Airway epithelial cell (primary cell): ENCODE measurements at places on chromosomes 13 and 19. TPM values are rescaled to one million over a fixed set of nuclear protein-coding genes. Genes with fewer than 3 reads are reported as not detected.

Gene TMEM59L
- not detected in 2 replicates for total RNA-seq

Gene METTL21C
- not detected in 2 replicates for total RNA-seq

Gene CRB3
- total RNA-seq, result 30.4 and 36.9 TPM in 2 replicates

Gene C19orf33
- total RNA-seq, result 552 and 609 TPM in 2 replicates

Gene PRR36
- total RNA-seq, result 0.07 TPM in 1 of 2 replicates, not detected in the other

Gene NALCN
- total RNA-seq, result 0.37 and 1.2 TPM in 2 replicates

Gene PGLYRP2
- total RNA-seq, result not detected in 2 replicates

Gene HSH2D
- 0.85 TPM in 1 of 2 replicates, not detected in the other for total RNA-seq

Gene KLK12
- total RNA-seq, result 30.3 and 33.1 TPM in 2 replicates

Gene ZNF556
- 1.3 and 2.4 TPM in 2 replicates for total RNA-seq

Gene RNF17
- total RNA-seq, result not detected in 2 replicates

Gene JAK3
- 0.70 and 0.85 TPM in 2 replicates for total RNA-seq

Gene VSTM2B
- not detected in 2 replicates for total RNA-seq

Gene ZNF253
- 2.3 and 2.7 TPM in 2 replicates for total RNA-seq

Gene ZNF726
- total RNA-seq, result 3.0 and 3.1 TPM in 2 replicates

Gene SHISA7
- total RNA-seq, result not detected in 2 replicates

Gene KIR2DL1
- not detected in 2 replicates for total RNA-seq

Gene C13orf42
- total RNA-seq, result not detected in 2 replicates

Gene GSX1
- not detected in 2 replicates for total RNA-seq

Gene KLF1
- not detected in 2 replicates for total RNA-seq

Gene RNF126
- total RNA-seq, result 139 and 142 TPM in 2 replicates

Gene ONECUT3
- 0.28 TPM in 2 replicates for total RNA-seq

Gene ATP8B3
- 0.28 and 1.4 TPM in 2 replicates for total RNA-seq

Gene ZNF20
- total RNA-seq, result 2.9 and 3.5 TPM in 2 replicates

Gene TNNT1
- total RNA-seq, result 12.3 and 18.7 TPM in 2 replicates

Gene ZNF468
- 7.3 and 9.8 TPM in 2 replicates for total RNA-seq

Gene CGB1
- 2.4 TPM in 1 of 2 replicates, not detected in the other for total RNA-seq

Gene ZNF763
- total RNA-seq, result 0.09 and 0.92 TPM in 2 replicates

Gene IGFL1
- 0.37 and 0.85 TPM in 2 replicates for total RNA-seq

Gene ZNF792
- total RNA-seq, result 1.1 and 2.1 TPM in 2 replicates

Gene CLIP3
- 0.19 and 0.28 TPM in 2 replicates for total RNA-seq

Gene NAPSA
- total RNA-seq, result 0.56 and 1.1 TPM in 2 replicates

Gene PARP4
- 20.2 and 29.1 TPM in 2 replicates for total RNA-seq

Gene ZNF606
- 7.7 and 12.1 TPM in 2 replicates for total RNA-seq

Gene SIGLEC7
- not detected in 2 replicates for total RNA-seq
